ENCODE measurements at places on chromosomes 1 and 21.
A peak's percentile ranks its signal among the peaks of the same experiment; 100 is the strongest.

- peak overlapping the region; percentile 84 for H3K27ac ChIP-seq
- no peaks in the 10 kb centered on the region for H3K27me3 ChIP-seq
- peaks cover 14% of the 10 kb centered on the region for H3K4me1 ChIP-seq
- peak overlapping the region; percentile 68 for H3K4me3 ChIP-seq
- no peak for DNase-seq
- H3K36me3 ChIP-seq = no peaks in the 10 kb centered on the region
Observed at GRCh38 chr1:212034516-212035122, 738 bp downstream of the INTS7 start.

GRCh38 chr21:29224006-29224405, 74.7 kb upstream of the BACH1 start:
- no peaks in the 10 kb centered on the region for H3K36me3 ChIP-seq
- no peak for DNase-seq
- H3K27me3 ChIP-seq = no peaks in the 10 kb centered on the region
- H3K27ac ChIP-seq = no peak overlapping the region
- H3K4me3 ChIP-seq = no peak overlapping the region

GRCh38 chr1:198878566-198878965, 239.7 kb downstream of the PTPRC start:
- no peak overlapping the region for H3K4me3 ChIP-seq
- no peaks in the 10 kb centered on the region for H3K27me3 ChIP-seq
- DNase-seq = no peak
- no peaks in the 10 kb centered on the region for H3K36me3 ChIP-seq

DNA sequence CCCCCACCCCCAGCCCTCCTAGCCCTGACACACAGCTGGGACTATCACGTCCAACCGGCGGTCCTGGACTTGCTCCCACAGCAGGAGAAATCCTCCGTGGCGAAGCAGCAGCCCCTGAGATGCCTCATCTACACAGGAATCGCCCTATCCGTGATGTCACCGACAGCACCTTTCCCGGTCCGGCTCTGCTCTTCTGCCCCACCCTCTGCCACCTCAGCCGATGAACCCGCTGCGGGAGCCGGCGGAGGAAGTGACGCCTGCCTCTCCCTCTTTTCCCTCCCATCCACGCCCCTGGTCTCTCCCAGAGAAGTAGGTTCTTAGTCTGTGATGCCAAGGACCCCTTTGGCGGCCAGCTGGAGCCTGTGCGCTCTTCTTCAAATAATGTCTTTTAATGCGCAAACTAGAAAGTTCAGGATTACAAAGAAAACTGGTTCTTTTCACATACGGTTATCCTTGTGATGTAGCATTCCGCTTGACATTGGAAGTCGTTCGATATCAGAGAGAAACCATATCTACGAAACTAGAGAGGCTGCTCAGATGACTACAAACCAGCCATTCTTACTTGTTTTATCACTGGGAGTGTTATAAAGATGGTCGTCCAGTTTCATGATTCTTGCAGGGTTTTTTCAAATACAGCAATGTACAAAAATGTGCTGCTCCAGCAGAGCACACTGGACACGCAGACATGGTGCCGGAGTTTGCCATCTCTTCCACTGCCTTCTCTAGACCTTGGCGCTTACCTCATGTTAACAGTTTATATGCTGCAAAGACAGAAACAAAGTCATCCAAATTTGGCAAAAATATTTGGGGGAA, 120.3 kb downstream of the PPIAL4G start:
- H3K4me3 ChIP-seq = no peak overlapping the region
- no peaks in the 10 kb centered on the region for H3K36me3 ChIP-seq
- H3K27me3 ChIP-seq = peaks cover 28% of the 10 kb centered on the region
- peaks cover 8% of the 10 kb centered on the region for H3K4me1 ChIP-seq
- no peak overlapping the region for H3K27ac ChIP-seq
- DNase-seq = peak; percentile 69

GRCh38 chr1:203167026-203167912, 8.4 kb downstream of the MYBPH start:
- no peak overlapping the region for H3K27ac ChIP-seq
- no peak for DNase-seq
- H3K4me1 ChIP-seq = no peaks in the 10 kb centered on the region

DNA sequence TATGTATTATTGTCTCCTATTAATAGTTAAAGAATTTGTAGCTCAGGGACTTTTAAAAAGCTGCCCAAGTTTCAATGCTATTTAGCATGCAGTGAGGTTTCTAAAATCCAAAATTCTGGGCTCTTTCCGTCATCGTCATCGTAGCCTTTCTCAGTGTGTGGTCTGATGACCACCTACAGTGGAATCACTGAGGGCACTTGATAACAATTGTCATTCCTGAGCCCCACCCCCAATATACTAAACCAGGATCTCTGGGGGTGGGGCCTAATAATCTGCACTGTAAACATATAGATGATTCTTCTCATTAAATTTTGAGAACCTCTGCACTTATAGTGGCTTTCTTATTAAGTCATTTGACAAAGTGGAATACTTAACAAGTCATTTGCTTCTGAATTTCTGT, 674.8 kb downstream of the PLPP3 start:
- H3K36me3 ChIP-seq = no peaks in the 10 kb centered on the region
- H3K27me3 ChIP-seq = no peaks in the 10 kb centered on the region
- no peak overlapping the region for H3K4me3 ChIP-seq
- no peaks in the 10 kb centered on the region for H3K4me1 ChIP-seq

GRCh38 chr1:1155258-1155657, 18.4 kb upstream of the TTLL10 start:
- DNase-seq = no peak
- no peaks in the 10 kb centered on the region for H3K36me3 ChIP-seq
- H3K4me3 ChIP-seq = no peak overlapping the region
- H3K4me1 ChIP-seq = peaks cover 10% of the 10 kb centered on the region
- H3K27me3 ChIP-seq = no peaks in the 10 kb centered on the region
- H3K27ac ChIP-seq = no peak overlapping the region

GRCh38 chr1:34360574-34360973, 183.9 kb downstream of the C1orf94 start:
- H3K4me1 ChIP-seq = no peaks in the 10 kb centered on the region
- no peak for DNase-seq
- H3K36me3 ChIP-seq = no peaks in the 10 kb centered on the region

DNA sequence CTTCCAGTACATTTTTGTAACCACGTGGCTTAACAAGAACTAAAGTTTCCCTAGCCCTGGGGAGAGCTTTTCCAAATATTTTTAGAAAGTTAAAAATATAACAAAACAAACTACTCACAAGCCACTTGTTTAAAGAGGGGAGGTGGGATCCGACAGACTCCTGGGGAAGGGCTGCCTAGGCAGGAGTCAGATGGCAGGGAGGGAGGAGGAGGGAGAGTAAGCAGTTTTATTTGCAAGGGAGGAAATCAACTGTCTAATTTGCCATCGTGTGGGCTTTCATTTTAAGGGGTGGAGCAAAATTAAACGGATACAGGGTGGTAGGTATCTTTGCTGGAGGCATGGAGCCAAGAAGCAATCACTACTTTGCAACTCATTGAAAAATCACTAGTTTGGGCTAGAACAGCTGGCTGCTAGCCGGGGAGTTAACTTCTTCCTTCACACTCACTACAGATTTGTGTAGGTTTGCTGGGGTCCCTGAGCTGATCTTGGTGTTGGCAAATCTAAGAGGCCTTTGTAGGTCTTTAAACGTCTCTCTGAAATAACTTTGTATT, 8.8 kb downstream of the BARHL2 start:
- H3K4me3 ChIP-seq = no peak overlapping the region
- DNase-seq = no peak
- no peaks in the 10 kb centered on the region for H3K36me3 ChIP-seq

DNA sequence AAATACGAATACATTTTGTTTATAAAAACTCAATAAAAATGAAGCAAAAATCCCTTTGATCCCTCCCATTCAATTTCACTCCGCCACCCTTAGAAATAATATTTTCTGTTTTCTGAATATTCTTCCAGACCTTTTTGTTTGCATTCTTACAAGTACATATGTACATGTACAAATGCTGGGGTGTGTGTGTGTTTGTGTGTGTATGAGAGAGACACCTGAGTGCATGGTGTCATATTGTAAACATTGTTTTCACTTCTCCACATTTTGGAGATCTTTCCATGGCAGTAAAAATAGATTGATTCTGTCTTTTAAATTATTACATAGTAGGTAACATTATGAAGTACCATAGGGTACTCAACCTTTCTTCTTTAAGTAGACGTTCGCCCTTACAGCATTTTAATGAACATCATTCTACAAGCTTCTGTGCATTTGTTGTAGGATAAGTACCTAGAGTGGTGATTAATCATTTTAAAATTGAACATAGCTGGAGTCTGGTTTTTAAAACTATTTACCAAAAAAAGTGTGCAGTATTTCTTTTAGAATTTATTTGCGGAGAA, 1.3 kb upstream of the MPC2 start:
- H3K4me3 ChIP-seq = peak overlapping the region; percentile 83
- peaks cover 26% of the 10 kb centered on the region for H3K4me1 ChIP-seq
- no peaks in the 10 kb centered on the region for H3K36me3 ChIP-seq
- no peaks in the 10 kb centered on the region for H3K27me3 ChIP-seq
- peak overlapping the region; percentile 97 for H3K27ac ChIP-seq
- DNase-seq = no peak

- no peaks in the 10 kb centered on the region for H3K4me1 ChIP-seq
- no peak overlapping the region for H3K27ac ChIP-seq
- H3K4me3 ChIP-seq = no peak overlapping the region
- H3K27me3 ChIP-seq = no peaks in the 10 kb centered on the region
Observed at GRCh38 chr1:246350745-246351144, 156.3 kb downstream of the SMYD3 start.

DNA sequence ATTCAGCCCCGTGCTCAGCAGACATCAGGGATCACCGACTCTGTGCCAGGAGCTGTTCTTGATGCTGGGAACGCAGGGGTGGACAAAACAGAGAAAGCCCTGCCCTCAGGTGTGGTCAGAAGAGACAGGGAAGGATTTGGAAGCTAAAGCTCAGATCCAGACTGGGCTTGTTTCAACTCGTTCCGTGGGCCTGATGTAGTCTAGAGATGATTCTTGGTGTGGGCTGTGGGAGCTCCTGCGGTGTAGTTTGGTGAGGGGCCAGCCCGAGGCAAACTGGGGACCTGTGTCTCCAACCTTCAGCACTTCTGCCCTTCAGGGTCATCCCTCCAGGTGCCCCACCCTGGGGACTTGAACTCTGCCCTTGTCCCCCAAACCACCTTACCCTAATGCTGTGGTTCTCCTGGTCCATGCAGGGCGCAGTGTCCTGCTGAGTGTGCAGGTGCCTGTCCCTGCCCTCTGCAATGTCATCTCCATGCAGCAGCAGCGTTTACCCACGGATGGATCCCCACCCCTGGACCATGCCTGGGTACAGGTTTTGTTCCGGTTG, 17.3 kb upstream of the ABCG1 start:
- H3K27me3 ChIP-seq = no peaks in the 10 kb centered on the region
- H3K36me3 ChIP-seq = no peaks in the 10 kb centered on the region
- no peak for DNase-seq

GRCh38 chr21:41497008-41497407, 10.9 kb downstream of the TMPRSS2 start:
- H3K4me3 ChIP-seq = no peak overlapping the region
- H3K36me3 ChIP-seq = no peaks in the 10 kb centered on the region
- H3K4me1 ChIP-seq = peaks cover 3% of the 10 kb centered on the region
- peak overlapping the region; percentile 11 for H3K27ac ChIP-seq
- peaks cover 8% of the 10 kb centered on the region for H3K27me3 ChIP-seq

GRCh38 chr1:59765011-59765730, 49.6 kb upstream of the HOOK1 start:
- H3K27ac ChIP-seq = no peak overlapping the region
- no peak for DNase-seq
- H3K36me3 ChIP-seq = peaks cover 4% of the 10 kb centered on the region
- no peaks in the 10 kb centered on the region for H3K4me1 ChIP-seq
- H3K4me3 ChIP-seq = no peak overlapping the region
- H3K27me3 ChIP-seq = no peaks in the 10 kb centered on the region

GRCh38 chr1:112790920-112791722, 76.0 kb upstream of the PPM1J start:
- H3K4me3 ChIP-seq = no peak overlapping the region
- H3K27ac ChIP-seq = no peak overlapping the region
- no peak for DNase-seq
- no peaks in the 10 kb centered on the region for H3K4me1 ChIP-seq

DNA sequence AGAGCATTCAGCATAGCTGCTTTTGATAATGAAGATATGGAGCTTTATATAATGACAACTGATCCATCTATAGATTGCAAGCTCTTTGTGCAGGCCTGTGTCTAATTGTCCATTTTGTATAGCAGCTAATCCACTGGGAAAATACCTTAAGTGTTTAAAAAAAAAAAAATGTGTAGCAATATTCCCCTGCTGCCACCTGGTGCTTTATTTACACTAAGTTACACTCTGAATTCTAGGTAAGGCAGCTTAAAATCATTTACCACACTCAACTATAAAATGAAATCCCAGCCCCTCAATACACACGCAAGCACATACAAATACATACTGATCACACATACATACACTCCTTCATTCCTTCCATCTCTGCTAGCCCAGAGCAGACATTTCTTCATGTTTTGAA, 49.1 kb upstream of the BCL9 start:
- H3K27ac ChIP-seq = no peak overlapping the region
- H3K36me3 ChIP-seq = no peaks in the 10 kb centered on the region
- no peak overlapping the region for H3K4me3 ChIP-seq
- no peaks in the 10 kb centered on the region for H3K4me1 ChIP-seq

- no peaks in the 10 kb centered on the region for H3K4me1 ChIP-seq
- no peaks in the 10 kb centered on the region for H3K27me3 ChIP-seq
- no peak overlapping the region for H3K4me3 ChIP-seq
- peak overlapping the region; percentile 51 for H3K27ac ChIP-seq
- no peaks in the 10 kb centered on the region for H3K36me3 ChIP-seq
Observed at GRCh38 chr1:203764105-203765028, 616 bp upstream of the LAX1 start.

DNA sequence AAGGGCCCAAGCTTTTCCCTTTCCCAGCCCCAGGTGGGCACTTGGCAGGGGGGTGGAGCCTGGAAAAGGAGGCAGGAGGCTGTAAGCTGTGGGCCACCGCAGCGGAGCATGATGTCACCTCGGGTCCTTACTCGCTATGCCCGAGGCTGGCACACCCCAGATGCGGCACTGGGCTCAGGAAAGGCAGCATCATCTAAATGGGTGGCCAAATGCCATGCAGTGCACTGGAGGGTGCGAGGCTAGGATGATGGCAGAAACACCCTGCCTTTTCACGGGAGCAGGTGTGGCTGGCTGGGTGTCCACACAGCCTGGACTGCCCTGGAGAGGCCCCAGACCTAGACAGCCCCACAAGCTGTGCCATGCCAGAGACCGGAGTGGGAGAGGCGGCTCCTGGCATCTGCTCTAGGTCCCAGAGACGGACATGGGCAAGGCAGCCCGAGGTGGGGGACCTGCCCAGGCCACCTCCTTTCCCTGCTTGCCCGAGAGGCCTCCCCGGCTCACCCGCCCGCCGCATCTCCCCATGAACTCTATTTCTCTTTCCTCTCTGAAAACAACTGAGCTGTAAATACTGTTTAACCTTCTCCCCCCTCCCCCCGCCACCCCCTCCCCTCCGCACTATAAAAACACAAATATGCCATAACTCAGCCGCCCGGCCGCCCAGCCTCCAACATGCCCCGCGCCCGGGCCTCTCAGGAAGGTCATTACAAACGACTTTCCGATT, 124.7 kb downstream of the CASZ1 start:
- H3K4me3 ChIP-seq = no peak overlapping the region
- no peak overlapping the region for H3K27ac ChIP-seq
- H3K27me3 ChIP-seq = no peaks in the 10 kb centered on the region
- no peaks in the 10 kb centered on the region for H3K36me3 ChIP-seq
- peaks cover 54% of the 10 kb centered on the region for H3K4me1 ChIP-seq
- DNase-seq = no peak
